ENCODE measurements at places on chromosomes 5 and 9. TPM values are rescaled to one million over a fixed set of nuclear protein-coding genes. Genes with fewer than 3 reads are reported as not detected.

Gene ADAMTSL1
- total RNA-seq = 5.3 TPM

Gene TRIM36
- 3.4 TPM for total RNA-seq

Gene PTGES
- 2.6 TPM for total RNA-seq

Gene DNAI1
- total RNA-seq = 0.89 TPM

Gene TLR4
- 9.8 TPM for total RNA-seq

Gene ANP32B
- 32.1 TPM for total RNA-seq

Gene HSPB3
- total RNA-seq = not detected

Gene ZFP2
- 4.6 TPM for total RNA-seq

Gene MYORG
- total RNA-seq = 6.0 TPM

DNA sequence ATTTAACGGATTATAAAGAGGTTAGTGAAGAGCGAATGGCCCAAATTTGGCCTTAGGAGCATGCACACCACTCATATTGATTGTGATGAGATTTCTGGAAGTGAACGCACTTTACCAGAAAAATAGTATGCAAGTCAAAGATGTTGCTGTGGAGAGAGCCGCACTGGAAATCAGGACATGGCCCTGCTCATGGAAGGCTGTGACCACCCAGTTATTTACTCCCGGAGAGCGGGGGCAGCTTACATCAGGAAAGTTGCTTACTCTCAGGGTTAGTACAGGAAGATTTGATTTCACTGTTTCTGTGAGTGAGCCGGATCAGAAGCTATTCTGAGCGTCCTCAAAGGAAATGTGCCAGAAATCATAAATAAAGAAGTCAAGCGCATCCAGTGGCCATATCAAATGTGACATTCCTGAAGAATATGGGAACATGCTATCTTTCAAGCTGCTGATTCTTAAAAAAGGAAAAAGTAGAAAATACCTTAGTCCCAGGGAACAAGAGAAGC, 42.9 kb upstream of the STRBP start:
- H3K27me3 ChIP-seq = no peaks in the 10 kb centered on the region
- no peak overlapping the region for H3K4me3 ChIP-seq
- DNase-seq = no peak
- H3K27ac ChIP-seq = no peak overlapping the region
- H3K36me3 ChIP-seq = no peaks in the 10 kb centered on the region

DNA sequence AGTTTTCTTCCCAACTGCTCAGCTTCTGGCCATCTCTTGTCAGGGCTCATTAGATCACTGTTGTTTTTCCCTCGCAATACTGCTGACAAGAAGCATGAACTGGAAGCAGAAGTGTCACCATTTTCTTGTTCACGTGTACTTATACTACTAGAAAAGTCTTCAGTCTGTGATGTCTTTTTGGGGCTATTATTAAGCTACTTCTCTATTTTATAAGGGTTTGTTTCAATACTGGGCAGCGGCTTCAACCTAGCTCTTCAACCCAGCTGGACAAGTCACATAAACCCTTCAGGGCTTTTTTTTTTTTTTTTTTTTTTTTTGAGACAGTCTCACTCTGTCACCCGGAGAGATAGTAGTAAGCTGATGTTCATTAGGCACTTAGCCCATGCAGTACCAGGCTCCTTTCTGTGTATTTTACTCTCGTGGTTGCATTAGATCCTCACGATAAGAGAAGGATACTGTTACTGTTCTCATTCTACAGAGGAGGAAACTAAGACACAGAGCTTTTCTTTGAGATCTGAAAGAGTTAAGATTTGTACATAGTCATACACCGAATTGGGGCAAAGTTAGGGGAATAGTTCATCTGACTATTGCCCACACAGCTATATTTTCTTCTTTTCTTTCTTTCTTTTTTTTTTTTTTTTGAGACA, 20.5 kb downstream of the RAPGEF1 start:
- no peak overlapping the region for H3K27ac ChIP-seq
- no peak for DNase-seq
- no peaks in the 10 kb centered on the region for H3K36me3 ChIP-seq
- H3K27me3 ChIP-seq = no peaks in the 10 kb centered on the region

DNA sequence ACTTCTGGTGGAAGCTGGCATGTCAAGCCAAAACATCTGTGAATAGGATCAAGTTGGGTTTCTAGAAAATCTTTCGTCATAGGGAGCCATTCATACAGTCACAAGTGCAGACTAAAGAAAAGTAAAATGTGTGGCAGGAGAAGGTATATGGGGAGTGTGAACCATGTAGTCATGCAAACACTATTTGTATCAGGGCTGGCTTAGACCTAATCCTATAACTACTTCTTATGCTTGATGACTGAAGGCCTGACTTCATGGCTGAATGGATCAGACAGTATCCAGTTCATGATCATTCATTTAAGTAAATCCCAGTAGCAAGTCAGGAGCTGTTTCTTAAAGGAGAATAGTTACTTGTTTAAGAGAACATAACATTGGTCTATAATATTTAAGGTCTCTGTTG, 63.8 kb upstream of the DAPK1 start:
- H3K36me3 ChIP-seq = no peaks in the 10 kb centered on the region
- H3K27me3 ChIP-seq = no peaks in the 10 kb centered on the region
- no peak overlapping the region for H3K4me3 ChIP-seq
- H3K27ac ChIP-seq = no peak overlapping the region
- no peaks in the 10 kb centered on the region for H3K4me1 ChIP-seq

GRCh38 chr9:78575771-78576170, 278.8 kb downstream of the PSAT1 start:
- no peaks in the 10 kb centered on the region for H3K4me1 ChIP-seq
- H3K27me3 ChIP-seq = no peaks in the 10 kb centered on the region
- no peaks in the 10 kb centered on the region for H3K36me3 ChIP-seq
- no peak overlapping the region for H3K27ac ChIP-seq
- DNase-seq = no peak
- no peak overlapping the region for H3K4me3 ChIP-seq

- no peaks in the 10 kb centered on the region for H3K27me3 ChIP-seq
- no peak overlapping the region for H3K4me3 ChIP-seq
- H3K27ac ChIP-seq = no peak overlapping the region
- H3K36me3 ChIP-seq = peaks cover 5% of the 10 kb centered on the region
- no peak for DNase-seq
Measured at GRCh38 chr9:135919318-135919890, 12.1 kb upstream of the CAMSAP1 start.

- no peaks in the 10 kb centered on the region for H3K36me3 ChIP-seq
- no peak for DNase-seq
- peak overlapping the region; percentile 14 for H3K27ac ChIP-seq
- no peak overlapping the region for H3K4me3 ChIP-seq
- H3K4me1 ChIP-seq = peaks cover 6% of the 10 kb centered on the region
Measured at GRCh38 chr5:112338681-112339337, 80.3 kb downstream of the EPB41L4A start.

GRCh38 chr5:140560227-140560626, 3.0 kb upstream of the SRA1 start:
- no peak overlapping the region for H3K4me3 ChIP-seq
- no peaks in the 10 kb centered on the region for H3K36me3 ChIP-seq
- H3K4me1 ChIP-seq = peaks cover 34% of the 10 kb centered on the region
- no peak for DNase-seq
- H3K27ac ChIP-seq = no peak overlapping the region
- H3K27me3 ChIP-seq = no peaks in the 10 kb centered on the region

DNA sequence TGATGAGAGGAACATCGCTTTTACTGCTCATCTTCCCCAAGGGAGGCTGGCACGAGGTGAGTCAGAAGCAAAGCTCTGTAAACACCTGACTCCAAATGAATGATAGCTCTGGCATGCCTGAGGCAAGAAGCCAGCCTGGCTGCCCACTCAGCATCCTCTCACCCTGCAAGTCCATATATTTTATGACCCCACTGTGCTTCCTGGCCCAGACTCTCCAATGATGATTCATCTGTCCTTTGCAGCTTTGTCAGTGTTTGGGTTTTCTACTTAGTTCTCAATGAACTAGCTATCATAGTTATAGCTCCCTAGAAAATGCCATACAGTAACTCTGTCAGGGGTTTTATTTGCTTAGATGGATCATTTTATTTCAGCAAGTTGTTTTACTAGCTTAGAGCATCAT, 52.1 kb upstream of the FSTL4 start:
- no peak overlapping the region for H3K27ac ChIP-seq
- H3K36me3 ChIP-seq = no peaks in the 10 kb centered on the region
- H3K4me1 ChIP-seq = no peaks in the 10 kb centered on the region
- DNase-seq = no peak
- no peaks in the 10 kb centered on the region for H3K27me3 ChIP-seq
- no peak overlapping the region for H3K4me3 ChIP-seq

DNA sequence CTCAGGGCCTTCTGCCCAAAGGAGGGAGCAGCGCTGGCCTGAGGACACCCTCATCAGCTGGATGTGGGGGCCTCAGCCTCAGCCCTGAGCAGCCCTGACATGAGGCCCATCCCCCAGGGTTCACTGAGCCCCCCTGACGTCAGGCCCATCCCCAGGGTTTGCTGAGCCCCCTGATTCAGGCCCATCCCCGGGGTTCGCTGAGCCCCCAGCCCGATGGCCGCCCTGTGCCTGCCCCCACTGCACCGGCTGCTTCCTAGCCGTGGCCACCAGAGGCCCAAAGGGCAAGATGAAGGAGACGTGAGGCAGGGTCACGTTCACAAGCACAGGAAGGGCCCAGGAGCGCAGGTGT, 19.5 kb upstream of the NSMF start:
- no peaks in the 10 kb centered on the region for H3K4me1 ChIP-seq
- DNase-seq = no peak
- H3K36me3 ChIP-seq = no peaks in the 10 kb centered on the region
- no peaks in the 10 kb centered on the region for H3K27me3 ChIP-seq
- H3K4me3 ChIP-seq = no peak overlapping the region

DNA sequence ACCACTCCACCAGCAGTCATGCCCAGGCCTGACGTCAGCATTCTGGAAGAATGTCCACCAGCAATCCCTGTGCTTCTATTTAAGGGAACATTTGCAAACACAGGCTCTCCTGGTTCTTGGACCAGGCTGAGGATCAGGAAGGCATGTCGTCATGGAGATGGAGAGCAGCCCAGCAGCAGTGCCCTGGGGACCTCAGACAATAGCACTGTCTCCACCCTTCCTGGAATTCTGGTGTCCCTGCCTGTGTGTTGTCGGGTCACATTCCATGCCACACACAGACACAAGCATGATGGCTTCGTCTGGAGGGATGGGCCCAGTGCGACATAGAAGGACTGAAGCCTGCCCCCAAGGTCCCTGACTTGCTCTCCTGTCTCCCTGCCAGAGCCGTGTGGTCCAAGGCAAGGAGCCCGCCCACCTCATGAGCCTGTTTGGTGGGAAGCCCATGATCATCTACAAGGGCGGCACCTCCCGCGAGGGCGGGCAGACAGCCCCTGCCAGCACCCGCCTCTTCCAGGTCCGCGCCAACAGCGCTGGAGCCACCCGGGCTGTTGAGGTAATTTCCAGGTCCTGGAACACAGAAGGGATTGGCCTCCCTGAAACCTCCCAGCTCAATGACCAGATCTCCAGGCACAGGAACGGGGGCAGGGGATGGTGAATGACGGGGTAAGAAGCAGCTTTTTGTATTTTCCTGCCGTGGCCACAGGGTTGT, 43.8 kb downstream of the STOM start:
- peaks cover 11% of the 10 kb centered on the region for H3K4me1 ChIP-seq
- H3K27ac ChIP-seq = peak overlapping the region; percentile 91
- H3K36me3 ChIP-seq = peaks cover 78% of the 10 kb centered on the region
- no peak overlapping the region for H3K4me3 ChIP-seq
- peak; percentile 55 for DNase-seq

GRCh38 chr9:15349892-15350761, 43.1 kb upstream of the TTC39B start:
- H3K27me3 ChIP-seq = no peaks in the 10 kb centered on the region
- DNase-seq = peak; percentile 50
- no peaks in the 10 kb centered on the region for H3K4me1 ChIP-seq
- no peak overlapping the region for H3K27ac ChIP-seq
- no peak overlapping the region for H3K4me3 ChIP-seq

DNA sequence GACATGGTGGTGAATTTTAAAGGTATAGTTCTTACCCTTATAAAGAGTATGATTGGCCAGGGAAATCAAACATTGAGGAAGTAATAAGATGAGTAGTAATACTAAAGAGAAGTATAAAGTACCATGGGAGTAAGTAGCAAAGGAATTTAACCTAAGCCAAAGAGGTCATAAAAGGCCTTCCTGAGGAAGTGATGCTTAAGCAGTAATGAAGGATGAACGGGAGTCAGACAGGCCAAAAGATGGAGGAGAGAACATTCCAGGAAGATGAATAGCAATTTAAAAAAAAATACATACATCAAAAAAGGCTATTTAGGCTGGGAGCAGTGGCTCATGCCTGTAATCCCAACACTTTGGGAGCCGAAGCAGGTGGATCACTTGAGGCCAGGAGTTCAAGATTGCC, 29.0 kb downstream of the KLHL3 start:
- peaks cover 13% of the 10 kb centered on the region for H3K4me1 ChIP-seq
- H3K27me3 ChIP-seq = no peaks in the 10 kb centered on the region
- H3K36me3 ChIP-seq = no peaks in the 10 kb centered on the region

Measured in thyroid gland (tissue), 4 donors.